Omental fat pad (tissue), 4 donors: ENCODE measurements at places on chromosomes 13 and 19. TPM values are rescaled to one million over a fixed set of nuclear protein-coding genes. Genes with fewer than 3 reads are reported as not detected.

- peak; percentile 87 for DNase-seq
These were observed 512 bp upstream of the ARHGAP35 start for GRCh38 chr19:46860125-46860845.

DNA sequence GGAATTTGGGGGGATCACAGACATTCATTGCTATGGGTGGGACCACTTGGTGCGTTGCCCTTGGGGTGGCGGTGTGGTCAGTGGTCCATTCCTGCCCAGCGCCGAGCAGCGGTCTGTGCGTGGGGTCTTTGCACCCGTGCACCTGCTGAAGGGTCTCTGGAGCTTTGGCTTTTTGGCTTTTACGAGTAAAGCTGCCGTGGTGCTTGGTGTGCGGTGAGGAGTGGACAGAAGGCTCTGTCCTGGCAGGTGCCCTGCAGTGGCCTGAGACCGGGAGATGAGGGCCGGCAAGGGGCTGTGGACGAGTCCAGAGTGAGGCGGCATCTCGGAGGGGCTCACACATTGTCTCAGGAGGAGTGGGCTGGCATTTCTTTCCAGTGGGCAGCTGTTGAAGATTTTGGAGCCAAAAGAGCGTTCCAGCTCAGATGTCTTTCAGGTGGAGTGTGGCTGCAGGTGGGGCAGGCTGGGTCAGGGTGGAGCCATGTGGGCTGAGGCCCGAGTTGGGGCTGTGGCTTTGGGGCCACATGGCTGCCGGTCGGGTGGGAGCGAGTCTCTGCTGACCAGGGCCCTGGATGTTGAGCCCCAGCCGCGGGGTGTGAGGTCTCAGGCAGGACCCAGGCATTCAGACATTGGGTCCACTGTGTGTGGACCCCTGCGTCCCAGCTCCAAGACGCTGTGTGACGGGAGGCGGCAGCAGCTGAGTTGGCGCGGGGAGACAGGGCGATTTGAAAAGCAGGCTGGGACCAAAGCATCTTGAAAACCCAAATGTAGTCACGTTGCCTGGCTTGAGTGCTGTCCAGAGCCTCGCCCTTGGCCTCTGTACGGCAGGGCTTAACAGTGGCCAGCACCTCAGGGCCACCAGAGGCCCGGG lies 11.7 kb downstream of the GNA11 start:
- no peak for DNase-seq

Gene F10
- total RNA-seq, result 13.8 TPM

Gene MAP4K1
- 1.5 TPM for total RNA-seq

- DNase-seq, result no peak
These were observed 96.1 kb upstream of the UQCRFS1 start for GRCh38 chr19:29308977-29309590.

Gene CYP2A6
- total RNA-seq, result 0.36 TPM

GRCh38 chr13:102191951-102192502 lies 209.8 kb downstream of the FGF14 start:
- DNase-seq, result no peak

Gene EFNA2
- not detected for total RNA-seq

- DNase-seq, result peak; percentile 84
These were observed 11.1 kb upstream of the ARRDC2 start for GRCh38 chr19:17996826-17997316.

Gene TEX101
- not detected for total RNA-seq

- DNase-seq, result no peak
These were observed 64.0 kb downstream of the ANKRD10 start for GRCh38 chr13:110850840-110851239.

Gene REEP6
- 3.6 TPM for total RNA-seq

- DNase-seq, result no peak
These were observed 8.8 kb downstream of the CYP4F3 start for GRCh38 chr19:15649526-15649925.

DNA sequence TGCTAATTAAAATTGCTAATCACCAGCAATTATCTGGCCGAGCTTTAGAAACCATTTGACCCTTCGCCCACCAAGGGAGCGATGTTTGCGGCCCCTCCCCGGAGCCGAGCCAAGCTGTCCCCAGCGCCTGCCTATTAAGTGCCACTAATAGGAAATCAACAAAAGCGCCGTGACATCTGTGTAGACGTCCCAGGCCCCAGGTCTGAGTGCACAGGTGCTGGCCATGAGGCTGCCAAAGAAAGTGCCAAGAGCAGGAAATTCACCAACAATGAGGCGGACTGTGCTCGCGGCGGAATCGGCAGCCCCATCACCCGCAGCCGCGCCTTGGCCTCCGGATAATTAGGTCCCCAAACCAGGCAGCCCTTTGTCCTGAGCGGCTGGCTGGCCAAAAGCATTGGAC lies 44.5 kb upstream of the SPACA7 start:
- DNase-seq, result no peak

- no peak for DNase-seq
These were observed 26.4 kb downstream of the MAP2K2 start for GRCh38 chr19:4097501-4097900.

Gene ATCAY
- not detected for total RNA-seq

DNA sequence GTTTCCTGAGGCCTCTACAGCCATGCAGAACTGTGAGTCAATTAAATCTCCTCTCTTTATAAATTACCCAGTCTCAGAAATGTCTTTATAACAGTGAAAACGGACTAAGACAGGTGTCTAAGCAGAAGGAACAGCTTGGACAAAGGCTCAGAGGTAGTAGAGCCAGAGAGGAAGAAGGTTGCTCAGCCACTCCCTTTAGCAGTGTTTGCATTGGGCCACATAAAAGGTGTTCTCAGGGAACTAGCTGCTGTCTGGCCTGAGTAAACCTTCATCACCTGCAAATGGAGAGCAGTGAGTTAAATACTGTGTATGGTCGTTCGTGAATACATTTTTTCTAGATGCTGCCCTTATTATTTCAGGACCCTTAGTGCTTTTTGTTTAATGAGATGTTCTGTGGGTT lies 383.4 kb downstream of the EFNB2 start:
- no peak for DNase-seq

GRCh38 chr13:97986835-97987234 lies 33.4 kb downstream of the IPO5 start:
- DNase-seq, result no peak

DNA sequence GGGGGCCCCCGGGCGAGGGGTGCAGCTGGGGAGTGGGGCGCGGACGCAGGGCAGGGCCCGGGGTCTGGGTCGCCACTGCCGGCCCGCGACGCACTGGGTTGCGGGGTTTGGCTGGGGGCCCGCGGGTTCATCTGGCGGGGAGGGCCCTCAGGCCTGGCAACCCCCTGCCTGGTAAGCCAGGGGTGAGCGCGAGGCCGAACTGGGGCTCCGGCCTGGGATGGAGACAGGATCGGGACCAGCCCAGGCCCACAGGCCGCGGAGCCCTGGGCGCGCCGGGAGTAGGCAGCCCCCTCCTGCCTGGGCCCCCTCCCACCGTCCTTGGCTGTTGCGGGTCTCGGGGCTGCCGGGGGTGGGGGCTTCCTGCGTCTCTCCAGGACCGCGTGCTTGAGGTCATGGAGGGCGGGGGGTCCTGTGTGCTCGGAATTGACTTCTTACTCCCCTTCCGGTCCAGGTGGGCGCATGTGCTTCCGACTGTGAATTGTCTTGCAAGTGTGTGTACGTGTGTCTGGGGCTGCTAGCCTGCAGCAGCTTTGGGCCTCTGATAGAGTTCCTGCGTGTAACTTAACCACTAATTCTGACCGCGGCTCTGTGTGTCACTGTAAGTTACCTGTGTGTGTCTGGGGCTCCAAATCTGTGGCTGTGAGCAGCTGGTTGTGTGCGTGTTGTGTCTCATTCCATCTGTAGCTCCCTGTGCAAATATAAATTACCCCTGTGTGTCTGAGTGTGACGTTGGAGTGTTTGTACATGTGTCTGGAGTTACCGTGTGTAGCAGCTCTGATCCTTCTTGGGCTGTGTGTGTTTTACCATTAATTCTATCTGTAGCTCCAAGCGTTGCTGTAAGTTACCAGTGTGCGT lies 751 bp downstream of the GRAMD1A start:
- no peak for DNase-seq

GRCh38 chr13:75796825-75797224 lies 160.7 kb downstream of the LMO7 start:
- DNase-seq, result no peak

Gene CHERP
- total RNA-seq, result 6.4 TPM

- DNase-seq, result no peak
These were observed 204.3 kb downstream of the URI1 start for GRCh38 chr19:30146346-30146745.

Gene CEACAM8
- not detected for total RNA-seq

GRCh38 chr19:42594617-42595489 lies at the start of gene CEACAM8:
CEACAM8 (minus strand) TSS chr19:42594924; CDS start chr19:42594828, 96 bp downstream.
- DNase-seq, result no peak
